ENCODE measurements at places on chromosomes 11 and 22.
A peak's percentile ranks its signal among the peaks of the same experiment; 100 is the strongest.

DNA sequence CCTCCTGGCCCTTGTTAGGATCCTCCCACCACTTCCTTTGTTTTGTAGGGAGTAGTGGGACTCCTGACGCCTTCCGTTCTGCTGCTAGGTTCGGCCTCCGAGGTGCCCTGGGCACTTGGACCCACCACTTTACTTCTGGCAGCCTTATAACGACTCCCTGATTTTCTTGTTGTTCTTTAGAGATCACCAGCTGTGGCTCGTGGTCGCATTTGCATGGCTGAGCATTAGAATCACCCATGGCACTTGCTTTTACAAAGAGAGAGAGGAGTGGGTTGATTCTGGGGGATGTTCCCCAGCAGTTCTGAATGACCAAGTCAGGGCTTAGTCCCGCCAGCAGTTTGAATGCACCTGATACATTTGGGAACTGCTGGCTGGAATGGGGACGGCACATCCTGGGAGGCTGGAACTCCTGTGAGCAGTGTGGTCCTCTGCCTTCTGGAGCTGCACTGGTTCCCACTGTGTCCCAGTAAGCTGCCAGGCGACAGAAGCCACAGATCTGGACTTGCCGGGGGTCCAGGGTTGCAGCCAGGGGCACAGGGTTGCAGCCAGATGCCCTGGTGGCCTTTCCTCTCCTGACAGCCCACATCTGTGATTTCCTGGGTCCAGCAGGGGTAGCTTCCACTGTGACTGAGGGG is 4.1 kb downstream of the TUB start:
- no peak for DNase-seq

DNA sequence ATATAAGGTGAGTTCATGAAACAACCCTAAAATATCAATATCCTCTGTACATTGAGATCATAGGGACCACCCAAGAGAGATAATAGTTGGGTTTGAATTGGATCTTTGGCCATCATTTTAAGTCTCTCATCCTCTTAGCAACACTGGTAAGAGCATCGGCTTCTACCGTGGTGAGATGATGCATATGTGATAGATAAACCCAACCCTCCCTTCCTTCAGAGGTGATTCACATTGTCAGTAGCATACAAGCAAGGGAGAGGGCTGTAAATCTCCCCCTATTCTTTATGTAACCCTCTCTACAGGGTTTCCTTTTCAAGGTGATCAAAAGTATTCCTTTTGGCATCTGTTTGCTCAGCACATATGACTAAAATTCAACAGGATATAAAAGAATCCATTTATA is 102.4 kb upstream of the MTMR2 start:
- DNase-seq: no peak

GRCh38 chr11:95717314-95717713 is 72.3 kb downstream of the FAM76B start:
- no peak for DNase-seq

- DNase-seq: no peak
These were observed 14.9 kb downstream of the USP47 start for GRCh38 chr11:11856638-11857037.

DNA sequence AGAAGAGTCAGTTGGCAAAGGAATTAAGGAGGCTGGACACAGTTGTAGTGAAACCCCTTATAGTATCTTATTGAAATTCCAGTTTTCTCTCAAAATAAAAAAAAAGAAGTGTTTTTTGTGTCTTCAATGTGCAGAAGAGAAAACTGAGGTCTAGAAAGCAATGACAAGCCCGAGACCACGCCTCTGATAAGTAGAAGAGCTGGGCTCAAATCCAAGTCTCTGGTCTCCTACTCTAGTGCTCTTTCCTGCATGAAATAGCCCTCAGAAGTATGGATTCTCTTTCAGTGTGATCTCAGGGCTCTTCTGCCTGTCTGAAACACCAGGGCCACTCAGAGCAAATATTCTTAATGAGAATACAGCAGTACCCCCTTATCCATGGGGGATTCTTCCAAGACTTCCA is 200.9 kb downstream of the KIF18A start:
- DNase-seq: no peak

- no peak for DNase-seq
These were observed 67.7 kb upstream of the CLNS1A start for GRCh38 chr11:77705195-77705875.

- no peak for DNase-seq
These were observed 1058.0 kb upstream of the CNTN5 start for GRCh38 chr11:97962758-97963157.

GRCh38 chr11:24588081-24588480 is 91.2 kb downstream of the LUZP2 start:
- DNase-seq: no peak

DNA sequence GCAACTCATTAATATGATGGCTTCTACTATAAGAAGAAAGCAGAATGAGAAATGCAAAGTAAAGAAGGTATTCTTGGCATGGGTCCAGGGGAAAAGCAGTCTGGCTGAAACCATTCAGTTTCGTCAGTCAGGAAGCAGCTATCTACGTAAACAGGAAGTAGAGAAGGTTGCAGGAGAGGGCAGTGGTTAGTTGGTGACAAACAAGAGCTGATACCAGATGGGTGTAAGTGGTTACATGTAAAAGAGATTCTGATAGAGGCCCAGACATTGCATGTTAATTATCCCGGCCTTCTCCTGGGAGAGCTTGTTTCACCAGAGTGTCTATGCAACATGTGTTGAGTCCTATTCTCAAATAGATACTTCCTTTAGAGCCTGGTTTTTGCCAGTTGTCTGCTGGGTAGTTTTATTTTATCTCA is 58.4 kb upstream of the PSMA1 start:
- DNase-seq: no peak

DNA sequence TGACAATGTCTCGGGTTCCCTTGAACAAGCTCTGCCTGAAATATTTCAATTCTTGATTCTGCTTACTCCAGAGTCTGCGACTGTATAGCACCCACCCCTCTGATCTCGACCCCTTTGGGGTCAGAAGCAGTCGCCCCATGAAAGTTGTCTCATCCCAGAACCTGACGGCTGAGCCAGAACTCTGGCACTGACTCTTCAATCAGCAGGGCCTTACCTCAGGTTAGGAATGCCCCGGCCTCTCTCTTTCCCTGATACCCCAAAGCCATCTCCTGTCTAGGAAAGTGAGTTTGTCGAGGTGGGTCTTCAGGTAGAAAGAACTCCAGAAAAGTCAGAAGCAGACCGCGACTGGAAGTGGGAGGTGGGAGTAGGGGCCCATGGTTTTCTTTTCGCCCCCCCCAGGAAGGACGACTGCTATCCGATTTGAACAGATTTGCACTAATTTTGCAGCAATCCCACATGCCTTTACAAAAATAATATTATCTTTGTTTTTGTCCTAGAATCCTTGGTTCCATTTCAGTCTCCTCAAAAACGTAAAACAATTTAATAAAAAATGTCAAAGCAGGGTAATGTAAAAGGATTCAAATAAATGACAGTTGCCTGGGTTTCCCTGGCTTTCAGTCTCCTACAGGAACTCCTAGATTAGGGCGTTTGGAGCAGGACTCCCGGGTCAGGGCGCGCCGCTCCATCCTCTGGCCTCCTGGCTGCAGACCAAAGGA is 898 bp upstream of the ROBO3 start:
- no peak for DNase-seq

- DNase-seq: peak; percentile 96
These were observed 563 bp upstream of the ENDOD1 start for GRCh38 chr11:95088946-95089619.

DNA sequence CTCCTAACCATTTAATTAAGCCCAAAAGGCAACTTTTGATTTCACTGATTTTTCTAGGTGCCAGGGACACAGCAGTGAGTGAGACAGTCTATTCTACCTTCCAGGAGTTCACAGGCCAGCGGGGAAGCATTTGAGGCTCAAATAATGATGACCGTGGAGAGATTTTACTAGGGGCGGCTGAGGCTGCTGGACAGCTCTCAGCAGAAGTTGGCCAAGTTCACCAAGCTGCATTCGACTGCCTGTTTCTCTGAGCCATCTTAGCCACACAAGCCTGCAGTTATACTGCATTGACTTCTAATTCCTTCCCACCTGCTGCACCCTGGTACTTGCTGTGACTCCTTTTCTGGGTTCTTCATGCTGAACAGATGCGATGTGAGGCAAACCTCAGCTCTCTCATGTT is 168.9 kb upstream of the TBCEL start:
- DNase-seq: no peak

DNA sequence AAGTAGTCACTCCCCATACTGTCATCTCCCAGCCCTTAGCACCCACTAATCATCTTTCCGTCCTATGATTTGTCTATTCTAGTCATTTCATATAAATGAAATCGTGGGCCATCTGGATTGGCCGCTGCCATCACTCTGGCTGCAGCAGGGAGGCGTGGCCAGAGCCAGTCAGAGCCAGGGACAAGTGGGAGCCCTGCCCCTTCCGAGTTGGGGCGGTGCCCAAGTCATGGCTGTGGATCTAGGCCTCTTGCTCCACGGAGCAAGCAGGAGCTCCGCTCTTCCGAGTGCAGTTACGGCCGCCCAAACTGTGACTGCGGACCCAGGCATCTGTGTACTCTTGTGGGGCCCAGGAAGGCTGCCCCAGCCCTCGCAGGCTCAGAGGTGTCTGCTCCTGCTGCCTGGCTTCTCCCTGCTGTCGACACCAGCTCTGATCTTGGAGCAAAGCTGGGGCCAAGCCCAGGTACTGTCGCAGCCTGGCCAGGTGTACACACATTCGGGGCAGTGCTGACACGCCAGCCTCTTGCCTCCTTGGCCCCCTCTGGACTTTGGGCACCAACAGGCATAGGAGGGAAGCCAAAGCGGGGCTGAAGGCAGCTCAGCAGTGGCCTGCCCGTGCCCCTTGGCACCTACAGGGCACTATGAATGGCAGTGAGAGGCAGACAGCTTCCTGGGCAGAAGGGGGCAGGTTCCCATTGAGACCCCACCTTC is 8.4 kb downstream of the MRPL48 start:
- peak; percentile 54 for DNase-seq

- no peak for DNase-seq
These were observed 27.3 kb downstream of the ALX4 start for GRCh38 chr11:44282620-44283019.

- DNase-seq: no peak
These were observed 18.5 kb downstream of the SPECC1L start for GRCh38 chr22:24289114-24289513.

DNA sequence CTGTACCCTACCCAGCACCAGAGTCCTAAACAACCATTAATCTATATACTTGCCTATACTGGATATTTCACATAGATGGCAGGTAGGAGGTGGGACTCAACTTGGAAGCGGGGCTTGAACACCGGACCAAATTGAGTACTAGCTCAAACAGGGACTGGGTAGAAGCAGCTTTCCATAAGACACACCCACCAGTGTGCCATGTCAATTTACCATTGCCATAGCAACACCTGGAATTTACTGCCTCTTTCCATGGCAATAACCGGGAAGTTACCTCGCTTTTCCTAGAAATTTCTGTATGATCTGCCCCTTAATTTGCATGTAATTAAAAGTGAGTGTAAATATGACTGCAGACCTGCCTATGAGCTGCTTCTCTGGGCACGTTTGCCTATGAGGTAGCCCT is 38.6 kb upstream of the CUL5 start:
- DNase-seq: no peak

DNA sequence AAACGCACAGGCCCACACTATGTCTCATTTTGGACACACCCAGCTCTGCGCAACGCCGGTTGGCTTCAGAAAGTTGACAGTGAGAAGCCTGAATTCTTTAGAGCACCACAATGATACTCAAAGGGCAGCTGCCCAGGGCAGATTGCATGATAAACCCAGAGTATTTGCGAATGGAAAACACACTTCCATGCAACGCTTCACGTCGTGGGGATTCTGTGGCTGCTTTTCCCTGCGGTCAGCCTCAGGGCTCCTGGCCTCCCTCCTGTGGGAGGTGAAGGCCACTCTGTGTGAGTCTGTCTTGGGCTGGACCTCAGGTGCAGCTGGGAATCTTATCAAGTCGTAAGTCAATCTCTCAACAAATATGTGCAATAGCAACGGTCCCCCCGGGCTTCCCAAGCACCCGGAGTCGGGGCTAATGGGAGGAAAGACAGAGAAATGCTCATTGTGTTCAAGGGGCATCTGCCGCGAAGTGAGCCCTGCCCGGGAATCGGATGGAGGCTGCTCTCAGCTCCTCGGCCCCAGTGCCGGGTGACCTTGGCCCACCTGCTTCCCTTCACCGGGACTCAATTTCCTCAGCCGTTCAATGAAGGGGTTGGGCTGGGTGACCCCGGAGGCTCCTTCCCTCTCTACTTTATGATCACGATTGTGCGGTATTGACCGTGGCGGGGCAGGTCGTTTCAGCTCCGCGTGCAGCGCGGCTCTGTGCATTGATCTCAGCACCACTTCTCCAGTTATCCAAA is 623.6 kb downstream of the BRD1 start:
- no peak for DNase-seq

- peak; percentile 53 for DNase-seq
These were observed 6.8 kb upstream of the HEPACAM start for GRCh38 chr11:124942466-124943253.

- DNase-seq: no peak
These were observed 92.8 kb downstream of the ARFGAP2 start for GRCh38 chr11:47083913-47084312.

GRCh38 chr11:35859301-35859700 is 84.6 kb upstream of the LDLRAD3 start:
- DNase-seq: no peak

DNA sequence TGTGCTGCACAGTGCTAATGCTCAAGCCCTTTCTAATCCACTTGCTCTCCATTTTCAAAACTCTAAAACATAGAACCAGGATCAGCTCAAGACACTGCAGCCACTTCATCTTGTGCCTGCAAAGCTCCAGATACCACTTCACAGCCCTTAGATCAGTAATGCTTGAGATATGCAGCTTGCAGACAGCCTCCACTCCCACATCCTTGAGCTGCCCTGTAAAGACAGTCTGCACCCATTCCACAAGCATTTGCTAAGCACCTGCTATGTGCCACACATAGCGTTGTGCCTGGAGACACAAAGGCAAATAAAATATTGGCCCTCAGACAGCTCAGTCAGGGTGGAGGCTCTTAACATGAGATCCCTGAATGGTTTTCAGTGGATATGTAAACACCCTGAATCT is 192.5 kb upstream of the SNX19 start:
- no peak for DNase-seq

DNA sequence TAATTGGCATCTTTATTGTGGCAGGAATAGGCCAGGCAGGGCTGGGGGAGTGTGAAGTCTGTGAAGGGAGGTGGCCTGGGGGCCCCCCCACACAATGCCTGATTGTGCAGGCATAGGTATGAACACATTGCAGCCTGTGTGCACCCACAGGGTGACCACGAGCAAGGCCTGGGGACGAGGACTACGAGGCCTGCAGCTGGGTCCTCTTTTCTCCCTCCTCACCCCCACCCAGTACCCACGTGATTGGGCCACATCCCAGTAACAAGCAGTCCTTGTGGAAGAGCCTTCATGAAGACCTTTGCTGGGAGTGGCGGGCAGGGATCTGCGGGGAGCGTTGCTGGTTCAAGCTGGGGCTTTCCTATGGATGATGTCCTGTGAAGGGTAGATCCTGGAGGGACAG is 29.3 kb downstream of the ZBTB16 start:
- DNase-seq: peak; percentile 75
